Large intestine (tissue), 12 donors: ENCODE measurements at places on chromosomes 2 and 18. TPM values are rescaled to one million over a fixed set of nuclear protein-coding genes. Genes with fewer than 3 reads are reported as not detected.

GRCh38 chr2:169984145-169984544, 156.9 kb downstream of the UBR3 start:
- peaks cover 10% of the 10 kb centered on the region for H3K36me3 ChIP-seq
- H3K27me3 ChIP-seq = no peaks in the 10 kb centered on the region
- H3K4me1 ChIP-seq = no peaks in the 10 kb centered on the region
- no peak overlapping the region for H3K27ac ChIP-seq
- H3K4me3 ChIP-seq = no peak overlapping the region

DNA sequence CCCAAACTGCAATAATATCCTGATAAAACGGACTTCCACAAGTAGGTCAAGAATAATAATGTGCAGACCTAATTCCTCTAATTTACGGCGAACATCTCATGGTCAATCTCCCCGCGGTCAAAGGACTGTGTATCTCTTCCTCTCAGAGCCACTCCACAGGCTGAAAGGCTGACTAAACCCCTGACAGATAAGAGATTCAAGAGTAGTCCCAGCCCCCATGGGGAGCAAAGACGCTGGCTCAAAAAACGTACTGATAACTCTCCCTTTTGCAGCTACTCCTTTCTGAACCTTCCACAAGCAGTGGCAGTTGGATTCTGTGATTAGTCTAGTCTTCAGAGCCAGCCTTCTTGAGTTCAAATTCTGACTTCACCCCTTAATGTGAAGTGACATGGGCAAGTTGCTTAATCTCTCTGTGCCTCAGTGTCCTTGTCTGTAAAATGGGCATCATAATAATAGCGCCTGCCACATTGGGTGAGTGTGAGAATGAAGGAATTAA, 19.7 kb upstream of the IL18R1 start:
- no peak overlapping the region for H3K27ac ChIP-seq
- H3K27me3 ChIP-seq = peaks cover 5% of the 10 kb centered on the region
- H3K36me3 ChIP-seq = no peaks in the 10 kb centered on the region
- H3K4me1 ChIP-seq = no peaks in the 10 kb centered on the region

DNA sequence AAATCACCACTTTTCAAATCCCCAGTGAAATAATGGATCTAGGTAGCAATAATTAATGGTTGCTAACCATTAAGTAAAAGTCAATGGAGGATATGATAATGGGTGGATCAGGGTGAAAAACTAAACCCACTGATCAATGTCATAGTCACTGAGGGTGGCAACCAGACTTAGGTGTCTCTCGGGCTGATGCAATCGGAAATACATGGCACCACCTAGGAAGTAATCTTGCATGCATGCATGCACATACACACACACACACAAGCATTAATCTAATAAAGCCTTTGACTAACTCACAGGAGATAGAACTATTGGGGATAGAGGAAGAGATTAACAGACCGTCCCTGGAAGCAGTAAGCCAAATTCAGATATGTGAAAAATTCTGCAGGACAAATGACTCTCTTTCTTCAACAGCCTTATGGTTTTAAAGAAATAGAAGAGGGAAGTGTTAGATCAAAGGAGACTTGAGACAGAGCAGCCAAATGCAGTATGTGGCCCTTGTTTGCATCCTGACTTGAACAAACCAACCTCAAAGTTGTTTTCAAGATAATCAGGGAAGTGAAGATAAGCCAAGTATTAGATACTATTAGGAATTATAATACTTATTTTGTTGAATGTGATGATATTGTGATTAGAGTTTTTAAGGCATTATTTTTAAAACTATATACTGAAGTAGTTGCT, 186.0 kb upstream of the RMP24 start:
- H3K27me3 ChIP-seq = no peaks in the 10 kb centered on the region
- DNase-seq = no peak
- H3K36me3 ChIP-seq = no peaks in the 10 kb centered on the region
- no peaks in the 10 kb centered on the region for H3K4me1 ChIP-seq
- H3K4me3 ChIP-seq = no peak overlapping the region

- no peaks in the 10 kb centered on the region for H3K36me3 ChIP-seq
- H3K4me1 ChIP-seq = peaks cover 5% of the 10 kb centered on the region
- no peaks in the 10 kb centered on the region for H3K27me3 ChIP-seq
Measured at GRCh38 chr18:49460976-49461601, 644 bp upstream of the DYM start.

DNA sequence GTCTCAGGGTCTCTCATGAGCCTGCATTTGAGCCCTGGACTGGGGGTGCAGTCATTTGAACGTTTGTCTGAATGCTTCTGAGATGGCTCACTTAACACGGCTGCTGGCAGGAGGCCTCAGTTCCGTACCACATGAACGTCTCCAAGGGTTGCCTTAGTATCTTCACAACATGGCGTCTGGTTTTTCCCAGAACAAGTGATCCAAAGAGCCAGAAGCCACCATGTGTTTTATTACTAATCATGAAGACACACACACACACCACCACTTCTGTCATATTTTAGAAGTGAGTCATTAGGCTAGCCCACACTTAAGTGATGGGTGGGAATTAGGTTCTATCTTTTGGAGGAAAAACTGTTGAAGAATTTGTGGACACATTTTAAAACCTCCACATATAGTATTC, 15.0 kb upstream of the MYO1B start:
- no peak overlapping the region for H3K4me3 ChIP-seq
- H3K4me1 ChIP-seq = no peaks in the 10 kb centered on the region
- no peak overlapping the region for H3K27ac ChIP-seq
- H3K36me3 ChIP-seq = no peaks in the 10 kb centered on the region
- DNase-seq = no peak

DNA sequence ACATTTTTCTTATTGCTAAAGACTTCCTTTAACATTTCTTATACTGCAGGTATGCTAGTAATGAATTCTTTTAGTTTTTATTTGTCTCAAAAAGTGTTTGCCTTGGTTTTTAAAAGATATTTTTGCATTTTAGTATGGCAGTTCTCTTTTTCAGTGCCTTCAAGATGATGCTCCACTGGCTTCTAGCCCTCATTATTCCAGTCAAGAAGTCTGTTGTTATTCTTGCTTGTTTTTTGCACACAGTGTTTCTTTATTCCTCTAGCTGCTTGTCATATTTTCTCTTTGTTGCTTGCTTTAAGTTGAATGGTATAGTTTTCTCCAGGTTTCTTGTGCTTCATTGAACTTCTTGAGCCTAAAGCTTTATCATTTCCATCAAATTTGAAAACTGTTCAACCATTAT, 158.0 kb upstream of the SPHKAP start:
- H3K27ac ChIP-seq = no peak overlapping the region
- no peak overlapping the region for H3K4me3 ChIP-seq
- H3K4me1 ChIP-seq = no peaks in the 10 kb centered on the region
- no peaks in the 10 kb centered on the region for H3K27me3 ChIP-seq
- DNase-seq = no peak

GRCh38 chr18:72013427-72013850, 530.7 kb downstream of the CBLN2 start:
- H3K36me3 ChIP-seq = no peaks in the 10 kb centered on the region
- no peaks in the 10 kb centered on the region for H3K27me3 ChIP-seq
- H3K27ac ChIP-seq = no peak overlapping the region
- H3K4me1 ChIP-seq = no peaks in the 10 kb centered on the region

GRCh38 chr2:30149513-30149912, 2.7 kb downstream of the YPEL5 start:
- H3K4me1 ChIP-seq = peaks cover 13% of the 10 kb centered on the region
- H3K27ac ChIP-seq = no peak overlapping the region
- peaks cover 21% of the 10 kb centered on the region for H3K36me3 ChIP-seq
- H3K27me3 ChIP-seq = no peaks in the 10 kb centered on the region

DNA sequence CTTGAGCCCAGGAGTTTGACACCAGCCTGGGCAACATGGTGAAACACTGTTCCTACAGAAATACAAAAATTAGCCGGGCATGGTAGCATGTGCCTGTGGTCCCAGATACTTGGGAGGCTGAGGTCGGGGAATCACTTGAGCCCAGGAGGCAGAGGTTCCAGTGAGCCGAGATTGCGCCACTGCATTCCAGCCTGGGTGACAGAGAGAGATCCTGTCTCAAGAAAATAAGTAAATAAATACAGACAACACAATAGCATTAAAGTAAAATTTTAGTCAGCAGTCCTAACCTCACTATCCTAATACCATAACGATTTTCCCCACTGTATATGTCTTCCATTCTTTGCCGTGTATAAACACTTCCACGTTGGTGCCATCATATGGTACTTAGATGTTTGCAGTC, 83.0 kb upstream of the MBOAT2 start:
- H3K4me3 ChIP-seq = no peak overlapping the region
- no peaks in the 10 kb centered on the region for H3K27me3 ChIP-seq
- H3K27ac ChIP-seq = no peak overlapping the region

DNA sequence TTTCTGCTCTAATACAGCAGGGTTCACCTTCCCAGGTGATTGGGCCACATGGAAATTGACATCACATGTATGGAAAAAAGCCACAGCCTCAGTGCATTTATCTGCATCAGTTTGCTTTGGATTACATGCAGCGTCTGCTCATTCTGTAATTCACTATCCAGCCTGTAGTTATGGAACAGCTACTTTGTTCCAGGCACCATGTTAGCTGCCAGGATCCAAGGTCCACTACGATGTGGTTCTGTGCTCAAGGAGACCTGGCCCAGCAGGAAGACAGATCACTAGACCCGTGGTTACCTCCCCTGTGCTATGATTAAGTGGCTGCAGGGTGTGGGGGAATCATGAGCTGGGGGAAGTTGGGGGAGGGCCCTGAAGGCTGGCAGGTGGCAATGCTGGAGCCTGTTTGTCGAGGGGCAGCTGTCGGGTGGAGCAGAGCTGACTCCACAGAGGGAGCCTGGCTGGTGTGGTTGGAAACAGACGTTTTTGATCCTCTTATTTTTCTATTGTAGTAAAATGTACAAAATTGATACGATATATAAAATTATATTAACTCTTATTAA, 58.6 kb downstream of the TSHZ1 start:
- H3K4me1 ChIP-seq = no peaks in the 10 kb centered on the region
- H3K36me3 ChIP-seq = peaks cover 4% of the 10 kb centered on the region
- H3K27me3 ChIP-seq = no peaks in the 10 kb centered on the region
- no peak overlapping the region for H3K4me3 ChIP-seq
- no peak for DNase-seq

- no peak overlapping the region for H3K27ac ChIP-seq
- H3K4me3 ChIP-seq = no peak overlapping the region
- peaks cover 6% of the 10 kb centered on the region for H3K27me3 ChIP-seq
- DNase-seq = no peak
Measured at GRCh38 chr2:234447963-234448362, 48.9 kb downstream of the ARL4C start.

DNA sequence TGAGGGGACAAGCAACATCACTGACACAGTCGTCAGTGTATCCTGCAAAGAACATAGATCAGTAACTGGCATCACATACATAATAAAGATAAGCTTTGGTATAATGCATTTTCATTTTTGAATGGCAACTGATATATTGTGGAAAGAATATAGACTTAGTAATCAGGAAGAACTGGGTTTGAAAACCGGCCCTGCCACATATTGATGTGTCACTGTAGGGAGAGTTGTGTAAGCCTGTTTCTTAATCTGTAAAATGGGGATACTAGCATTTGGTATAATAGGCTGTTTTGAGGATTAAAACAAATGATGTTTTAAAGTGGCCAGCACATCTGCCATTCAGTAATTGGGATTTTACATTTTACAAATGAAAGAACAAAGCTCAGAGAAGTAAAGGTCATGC, 277.8 kb upstream of the CNTNAP5 start:
- H3K4me3 ChIP-seq = no peak overlapping the region
- no peaks in the 10 kb centered on the region for H3K36me3 ChIP-seq
- H3K27me3 ChIP-seq = no peaks in the 10 kb centered on the region
- DNase-seq = no peak
- H3K4me1 ChIP-seq = no peaks in the 10 kb centered on the region

GRCh38 chr2:211049321-211050018, 493.1 kb downstream of the CPS1 start:
- no peaks in the 10 kb centered on the region for H3K36me3 ChIP-seq
- H3K27ac ChIP-seq = no peak overlapping the region
- DNase-seq = no peak

The IL1F10 gene
- not detected for polyA plus RNA-seq

The CD8A gene
- polyA plus RNA-seq = 2.1 TPM

The BOK gene
- 8.8 TPM for polyA plus RNA-seq

The MC5R gene
- 0.66 TPM for polyA plus RNA-seq

The SLC30A3 gene
- polyA plus RNA-seq = 0.57 TPM

The SPC25 gene
- polyA plus RNA-seq = 7.4 TPM
